ENCODE measurements at places on chromosomes 5 and 9. TPM values are rescaled to one million over a fixed set of nuclear protein-coding genes. Genes with fewer than 3 reads are reported as not detected.

The SLC6A3 gene
- not detected for total RNA-seq

The PPP3R2 gene
- not detected for total RNA-seq

The KIF20A gene
- total RNA-seq = 0.77 TPM

- no peak for DNase-seq
Observed at GRCh38 chr5:57243286-57244137, 69.7 kb downstream of the GPBP1 start.

GRCh38 chr5:132662925-132663770 lies 5.2 kb downstream of the IL13 start:
- DNase-seq = no peak

- DNase-seq = no peak
Observed at GRCh38 chr5:9156282-9156681, 389.6 kb downstream of the SEMA5A start.

DNA sequence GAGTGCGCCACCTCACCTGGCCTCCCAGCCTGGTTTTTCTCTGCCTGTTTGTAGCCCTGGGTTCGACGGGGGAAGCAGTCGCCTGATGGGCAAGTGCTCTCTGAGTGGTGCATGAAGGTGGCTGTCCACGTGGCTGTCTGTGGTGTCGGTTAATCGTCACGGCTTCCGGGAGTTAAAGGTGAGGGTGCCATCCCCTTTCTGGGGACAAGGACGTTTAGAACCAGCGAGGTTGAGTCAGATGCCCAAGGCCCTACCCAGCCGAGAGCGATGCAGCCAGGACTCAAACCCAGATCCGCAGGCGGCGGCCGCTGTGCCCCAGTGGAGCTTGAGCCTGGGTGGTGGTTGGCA lies 47.7 kb downstream of the RXRA start:
- DNase-seq = no peak

- no peak for DNase-seq
Observed at GRCh38 chr5:3535414-3536211, 60.0 kb upstream of the IRX1 start.

GRCh38 chr5:106152569-106152968 lies 1518.2 kb downstream of the EFNA5 start:
- no peak for DNase-seq

Data from left ventricle myocardium inferior (tissue), 1 donor.